ENCODE measurements at places on chromosomes 6 and 20.

- peak; percentile 18 for ATAC-seq
Measured at GRCh38 chr6:151380848-151381205, 10.5 kb downstream of the ZBTB2 start.

- ATAC-seq, result peak; percentile 86
Measured at GRCh38 chr6:100504786-100505737, 40.3 kb upstream of the SIM1 start.

GRCh38 chr6:108002365-108003221 is 44.6 kb upstream of the SEC63 start:
- ATAC-seq, result no peak

DNA sequence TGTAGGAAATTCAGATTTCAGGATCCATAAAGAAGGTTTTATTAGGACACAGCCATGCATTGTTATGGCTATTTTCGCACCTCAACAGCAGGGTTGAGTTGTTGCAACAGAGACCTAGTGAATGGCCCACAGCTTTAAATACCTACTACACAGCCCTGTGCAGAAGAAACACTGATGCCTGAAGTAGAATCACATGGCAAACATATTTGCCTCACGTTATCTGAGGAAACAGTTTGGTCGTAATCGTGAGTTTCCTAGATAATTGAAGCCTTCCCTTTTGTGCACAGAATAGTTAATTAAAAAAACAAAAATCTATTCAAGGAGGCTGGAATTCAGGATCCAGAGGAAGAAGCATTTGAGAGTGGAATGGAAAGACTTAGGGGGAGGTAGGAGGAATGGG is 55.1 kb downstream of the GCNT2 start:
- no peak for ATAC-seq

DNA sequence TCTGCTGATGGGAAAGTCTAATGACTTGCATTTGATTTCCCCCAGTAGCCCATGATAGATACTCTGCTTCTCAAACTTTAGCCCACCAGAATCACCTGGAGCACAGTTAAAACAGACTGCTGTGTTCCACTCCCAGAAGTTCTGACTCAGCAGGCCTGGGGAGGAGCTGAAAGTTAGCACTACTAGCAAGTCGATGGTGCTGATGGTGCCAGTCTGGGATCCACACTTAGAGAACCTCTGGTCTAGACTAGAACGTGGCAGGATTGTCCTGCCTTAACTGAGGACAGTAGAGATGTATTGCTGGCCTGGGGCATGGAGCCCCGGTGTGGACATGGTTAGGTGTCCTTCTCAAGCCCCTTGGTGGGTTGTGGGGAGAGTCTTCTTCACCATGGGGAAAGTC is 8.7 kb downstream of the TOX2 start:
- ATAC-seq, result no peak

DNA sequence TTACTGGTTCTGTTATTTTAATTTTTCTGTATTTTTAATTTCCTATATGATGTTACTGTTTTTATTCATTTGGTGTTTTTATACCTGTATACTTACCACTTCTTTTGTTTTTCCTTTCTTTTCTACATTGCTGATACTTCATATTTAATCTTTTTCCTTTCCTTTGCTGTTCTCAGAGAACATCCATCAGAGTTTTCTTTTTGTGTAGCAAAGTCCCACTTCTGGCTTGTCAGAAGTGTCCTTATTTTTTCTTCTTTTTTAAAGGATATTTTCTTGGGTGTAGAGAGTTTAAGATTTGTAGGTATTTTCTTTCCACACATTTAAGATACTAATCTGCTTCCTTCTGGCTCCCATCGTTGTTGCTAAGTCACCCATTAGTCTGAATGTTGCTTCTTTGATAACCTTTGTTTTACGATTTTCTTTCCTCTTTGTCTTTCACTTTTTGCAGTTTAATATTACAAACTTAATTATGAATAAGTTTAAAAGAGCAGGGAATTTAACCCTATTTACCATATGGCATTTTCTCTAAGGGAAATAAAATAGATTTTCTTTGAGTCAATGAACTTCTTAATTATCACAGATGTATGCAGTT is 18.5 kb downstream of the CD2AP start:
- ATAC-seq, result no peak

DNA sequence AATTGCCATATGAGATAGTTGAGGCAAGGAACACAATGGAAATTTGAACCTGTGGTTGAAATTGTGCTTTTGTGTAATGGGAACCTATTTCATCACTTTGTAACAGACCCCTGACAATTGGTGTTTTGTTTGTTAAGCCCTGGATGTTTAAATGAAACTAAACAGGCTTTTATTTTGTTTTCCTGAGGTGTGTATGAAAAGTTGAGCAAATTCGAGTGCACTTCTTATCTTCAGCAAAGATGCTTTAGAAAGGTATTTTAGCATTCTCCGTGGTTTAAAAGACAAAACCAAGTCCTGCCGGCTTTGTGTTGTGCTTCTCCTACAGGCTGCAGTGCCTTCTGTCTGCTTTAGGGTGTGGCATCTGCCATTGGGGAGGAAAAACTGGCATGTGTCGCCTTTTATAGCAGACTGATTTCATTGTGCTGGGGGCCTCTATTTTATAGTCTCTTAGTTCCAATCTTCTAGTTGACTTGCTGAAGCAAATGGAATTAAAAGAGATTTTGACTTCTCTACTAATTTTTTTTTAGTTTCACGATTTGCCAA is 2.2 kb upstream of the ARID1B start:
- no peak for ATAC-seq

GRCh38 chr20:18886756-18887155 is 73.2 kb downstream of the SCP2D1 start:
- no peak for ATAC-seq

GRCh38 chr6:127939442-127940066 is 38.7 kb upstream of the THEMIS start:
- ATAC-seq, result no peak

DNA sequence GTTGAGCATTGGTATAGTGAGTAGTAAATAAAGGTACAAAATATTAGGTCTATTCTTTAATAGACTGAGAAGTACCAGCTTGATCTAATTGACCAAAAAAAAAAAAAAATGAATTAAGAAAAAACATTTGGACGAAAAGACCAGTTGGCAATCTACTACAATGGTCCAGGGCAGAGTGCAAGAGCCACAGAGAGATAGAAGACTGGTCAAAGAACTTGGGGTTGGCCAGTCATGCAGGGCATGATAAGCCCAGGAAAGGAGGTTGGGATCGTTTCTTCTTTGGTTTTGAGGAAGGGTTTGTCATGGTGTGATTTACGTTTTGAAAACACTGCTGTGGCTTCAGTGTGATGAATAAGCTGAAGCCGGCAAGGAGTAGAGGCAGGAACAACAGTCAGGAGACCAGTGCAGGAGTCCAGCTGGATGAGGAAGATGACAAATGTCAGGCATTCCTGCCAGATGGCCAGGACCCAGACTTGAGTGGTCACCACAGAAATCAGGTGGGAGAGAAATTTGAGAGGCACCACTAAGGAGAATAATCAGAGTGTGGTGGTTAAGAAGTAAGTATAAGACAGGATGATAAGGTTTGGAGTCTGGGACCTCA is 14.0 kb downstream of the SMLR1 start:
- no peak for ATAC-seq

GRCh38 chr6:119360262-119360915 is 10.8 kb upstream of the MAN1A1 start:
- no peak for ATAC-seq

DNA sequence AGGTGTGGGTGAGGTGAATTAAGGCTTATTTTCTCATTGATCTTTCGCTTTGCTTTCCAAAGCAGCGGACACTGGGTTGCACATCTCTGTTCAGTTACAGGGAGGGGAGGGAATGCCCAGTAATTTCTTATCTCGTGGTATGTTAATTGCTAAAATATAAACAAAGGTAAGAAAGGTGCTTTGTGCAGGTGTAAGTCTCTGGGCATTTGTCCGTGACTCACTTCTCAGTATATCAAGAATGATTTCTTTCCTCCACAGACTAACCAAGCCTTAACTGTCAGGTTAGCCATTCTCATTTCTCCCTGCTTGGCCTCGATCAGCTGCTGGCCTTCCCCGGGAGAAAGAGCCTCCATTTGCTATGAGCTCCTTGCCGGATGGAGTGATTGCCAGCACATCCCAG is 862.1 kb downstream of the KIF16B start:
- ATAC-seq, result no peak

GRCh38 chr20:48687117-48687800 is 140.5 kb downstream of the PREX1 start:
- no peak for ATAC-seq

GRCh38 chr20:5888041-5888440 is 62.3 kb downstream of the TRMT6 start:
- ATAC-seq, result no peak
